RPMI7951 (cell line): ENCODE measurements at places on chromosomes 12 and 14. TPM values are rescaled to one million over a fixed set of nuclear protein-coding genes. Genes with fewer than 3 reads are reported as not detected.

The TAS2R20 gene
- total RNA-seq, result 0.24 and 0.68 TPM in 2 replicates

The CCND2 gene
- not detected in 2 replicates for total RNA-seq

DNA sequence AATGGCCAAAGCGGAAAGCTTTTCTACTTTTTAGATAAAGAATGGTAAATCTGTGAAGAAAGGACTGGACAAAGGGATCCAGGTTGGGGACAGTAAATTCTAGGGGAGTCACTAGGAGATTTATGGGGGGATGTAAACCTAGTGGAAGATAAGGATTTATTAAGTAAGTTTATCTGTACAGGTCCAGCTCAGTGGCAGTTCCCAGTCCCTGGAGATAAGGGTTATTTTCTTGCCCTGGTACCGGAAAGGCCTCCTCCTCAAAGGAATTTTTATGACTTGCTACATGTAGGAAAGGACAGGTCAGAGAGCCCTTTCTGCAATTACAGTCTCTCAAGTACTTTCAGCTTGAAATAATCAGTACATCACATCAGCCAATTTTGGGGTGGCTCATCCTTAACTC, 72.6 kb upstream of the BICD1 start:
- DNase-seq, result no peak

GRCh38 chr12:30902001-30902400, 24.5 kb upstream of the TSPAN11 start:
- DNase-seq, result no peak

DNA sequence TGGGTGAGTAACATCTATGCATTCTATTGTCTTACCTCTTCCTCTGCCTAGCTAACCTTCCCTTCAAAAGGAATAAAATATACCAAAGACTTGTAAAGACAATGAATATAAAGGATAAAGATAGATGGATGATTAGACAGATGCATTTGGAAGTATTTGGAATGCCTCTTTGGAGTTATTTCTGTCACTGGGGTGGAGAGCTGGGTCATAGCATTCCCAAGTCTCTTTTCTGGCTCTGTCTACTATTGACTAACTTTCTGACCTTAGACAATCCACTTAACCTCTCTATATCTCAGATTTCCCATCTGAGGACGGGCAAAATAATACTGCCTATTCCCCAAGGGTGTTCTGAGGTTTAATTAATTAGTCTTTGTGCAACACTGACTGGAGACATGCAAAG, 517.4 kb downstream of the DIO2 start:
- DNase-seq, result no peak

DNA sequence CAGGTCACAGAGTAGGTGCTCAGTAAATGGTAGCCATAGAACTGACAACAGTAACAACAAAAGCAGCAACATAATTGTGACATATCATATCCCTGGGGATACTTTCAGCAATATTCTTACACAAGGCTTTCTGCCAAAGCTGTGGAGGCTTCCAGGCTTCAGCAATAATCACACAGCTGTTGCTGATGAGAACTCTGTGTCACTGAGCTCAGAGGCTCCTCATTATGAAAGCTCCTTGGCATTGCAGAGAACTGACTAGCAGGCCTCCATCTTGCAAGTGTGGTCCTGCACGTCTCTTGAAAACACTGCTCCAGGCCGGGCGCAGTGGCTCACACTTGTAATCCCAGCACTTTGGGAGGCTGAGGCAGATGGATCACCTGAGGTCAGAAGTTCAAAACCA, 97.3 kb upstream of the BTG1 start:
- DNase-seq, result no peak
